Esophagus squamous epithelium (tissue), 5 donors: ENCODE measurements at places on chromosomes 11 and 22.

DNA sequence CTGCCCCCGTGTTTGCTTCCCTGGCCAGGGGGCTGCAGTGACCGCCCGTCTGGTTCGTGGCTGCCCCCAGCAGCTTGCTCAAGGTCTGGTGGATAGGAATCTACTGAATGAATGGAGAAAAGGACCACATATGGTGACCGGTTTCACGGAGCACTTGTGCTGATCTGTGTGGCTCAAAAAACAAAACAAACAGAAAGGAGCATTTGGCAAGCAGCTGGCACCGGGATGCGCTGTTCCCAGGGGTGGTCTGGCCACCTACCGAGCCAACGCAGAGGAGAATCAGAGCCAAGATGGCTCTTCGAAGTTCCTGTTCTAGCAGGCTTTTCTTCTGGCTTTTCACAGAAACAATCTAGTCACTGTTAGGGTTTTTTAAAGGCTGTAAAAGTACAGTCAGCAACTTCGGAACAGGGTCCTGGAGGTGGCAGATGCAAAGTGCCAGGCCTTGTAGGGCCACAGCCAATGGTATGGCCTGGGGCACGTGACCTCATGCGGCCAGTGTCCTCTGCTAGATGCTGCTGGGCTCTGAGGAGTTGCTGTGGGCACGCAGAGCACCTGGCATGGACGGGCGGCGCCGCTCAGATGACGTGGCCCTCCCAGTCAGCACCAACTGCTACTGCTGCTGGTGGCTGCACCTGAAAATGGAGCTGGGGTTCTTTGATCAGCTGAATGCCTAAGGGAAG, 27.3 kb upstream of the PACSIN2 start:
- no peak for DNase-seq

- no peak for DNase-seq
Observed at GRCh38 chr11:117816151-117816741, 8.3 kb downstream of the FXYD2 start.

DNA sequence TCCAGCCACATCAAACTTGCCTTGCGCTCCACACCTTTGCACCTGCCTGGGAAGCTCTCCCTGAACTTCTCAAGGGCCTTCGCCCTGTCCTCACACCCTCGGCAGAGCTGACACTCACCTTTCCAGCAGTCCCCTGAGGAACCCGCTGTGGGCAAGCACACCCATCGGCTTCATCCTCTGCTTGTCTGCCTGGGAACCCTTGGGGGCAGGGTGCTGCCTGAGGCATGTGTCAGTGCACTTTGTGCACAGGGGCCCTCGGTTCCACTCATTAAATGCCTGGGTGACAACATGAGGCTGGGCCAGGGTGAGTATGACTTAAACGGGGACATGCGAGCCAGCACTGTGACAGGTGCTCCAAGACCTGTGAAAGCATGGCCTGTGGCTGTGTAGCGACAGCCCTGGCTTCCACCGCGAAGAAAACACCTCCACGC, 2.6 kb upstream of the LRFN4 start:
- DNase-seq, result no peak

DNA sequence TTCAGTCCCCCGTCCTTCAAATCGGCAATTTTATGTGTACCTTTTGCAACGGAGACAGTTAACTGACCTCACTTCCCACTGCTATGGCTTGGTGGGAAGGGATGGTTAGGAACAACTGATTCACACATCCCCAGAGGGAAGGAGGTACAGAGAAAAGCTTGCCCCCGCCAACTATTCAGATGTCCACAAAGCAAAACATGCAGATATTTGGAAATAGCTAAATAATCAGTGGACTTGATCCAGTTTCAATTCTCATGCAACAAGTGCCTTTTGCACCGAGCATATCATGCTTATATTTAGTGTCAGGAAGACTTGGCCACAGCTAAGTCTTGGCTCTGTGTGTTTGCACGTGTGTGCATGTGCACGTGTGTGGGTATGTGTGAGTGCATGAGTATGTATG, 144.6 kb downstream of the SNX19 start:
- no peak for DNase-seq

GRCh38 chr11:64619811-64620380, 28.9 kb downstream of the SLC22A12 start:
- DNase-seq, result no peak

DNA sequence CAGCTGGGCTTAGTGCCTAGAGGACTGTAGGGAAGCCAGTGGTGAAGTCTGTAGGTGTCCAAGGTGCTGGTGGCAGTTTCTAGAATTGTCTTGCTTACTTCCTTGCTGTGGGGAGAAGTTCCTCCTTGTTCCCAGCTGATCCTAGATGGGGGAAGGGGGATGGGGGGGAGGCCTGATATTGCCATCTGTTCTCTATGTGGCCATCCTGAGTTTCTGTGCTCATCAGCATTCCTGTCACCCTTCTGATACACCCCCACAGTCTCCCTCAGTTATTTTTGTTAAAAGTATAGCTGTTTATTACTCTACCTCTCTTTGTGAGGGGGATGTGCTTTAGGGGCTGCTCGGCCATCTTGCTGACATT, 36.5 kb downstream of the MADD start:
- no peak for DNase-seq

GRCh38 chr11:118547132-118547531, 16.1 kb downstream of the TMEM25 start:
- DNase-seq, result no peak

DNA sequence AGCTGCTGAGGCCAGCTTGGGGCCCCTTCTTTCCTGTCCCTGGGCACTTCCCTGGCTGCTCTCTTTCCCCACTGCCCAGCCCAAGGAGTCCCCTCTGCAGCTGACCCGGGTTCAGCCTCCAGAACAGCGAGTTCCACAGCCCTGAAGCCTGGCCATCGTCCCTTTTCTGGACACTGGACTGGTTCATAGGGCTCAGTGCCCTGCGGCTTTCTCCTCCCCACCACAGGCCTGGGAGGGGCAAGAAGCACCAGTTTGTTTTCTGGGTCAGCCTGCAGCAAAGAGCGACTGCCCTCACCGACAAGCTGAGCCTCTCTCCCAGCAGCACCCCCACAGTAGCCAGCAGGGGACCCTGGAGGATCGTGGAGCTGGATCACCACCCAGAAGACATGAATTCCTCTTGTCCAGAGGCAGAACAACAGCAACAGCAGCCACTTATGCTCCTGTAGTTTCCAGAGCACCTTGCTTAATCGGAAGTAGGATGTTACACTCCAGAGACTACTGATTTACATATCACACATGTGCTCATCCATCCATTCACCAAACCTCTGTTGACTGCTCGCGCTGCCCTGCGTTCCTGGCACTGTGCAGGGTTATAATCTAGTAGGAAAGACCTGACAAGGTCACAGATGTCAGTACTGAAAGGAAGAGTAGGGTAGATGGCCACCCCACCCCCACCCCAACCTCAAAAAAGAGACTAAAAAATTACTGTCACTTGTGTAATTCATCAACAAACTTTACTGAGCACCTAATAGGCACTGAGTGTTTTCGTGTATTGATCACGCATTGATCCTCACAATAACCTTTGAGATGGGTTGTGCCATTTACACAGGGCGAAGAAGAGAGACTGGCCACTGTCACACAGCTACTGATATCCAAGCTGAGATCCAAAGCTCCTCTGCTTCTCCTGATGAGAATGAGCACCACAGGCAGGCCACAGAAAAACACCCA, 13.0 kb upstream of the CXCR5 start:
- DNase-seq, result no peak

- DNase-seq, result no peak
Observed at GRCh38 chr11:129323896-129324502, 51.6 kb upstream of the BARX2 start.

DNA sequence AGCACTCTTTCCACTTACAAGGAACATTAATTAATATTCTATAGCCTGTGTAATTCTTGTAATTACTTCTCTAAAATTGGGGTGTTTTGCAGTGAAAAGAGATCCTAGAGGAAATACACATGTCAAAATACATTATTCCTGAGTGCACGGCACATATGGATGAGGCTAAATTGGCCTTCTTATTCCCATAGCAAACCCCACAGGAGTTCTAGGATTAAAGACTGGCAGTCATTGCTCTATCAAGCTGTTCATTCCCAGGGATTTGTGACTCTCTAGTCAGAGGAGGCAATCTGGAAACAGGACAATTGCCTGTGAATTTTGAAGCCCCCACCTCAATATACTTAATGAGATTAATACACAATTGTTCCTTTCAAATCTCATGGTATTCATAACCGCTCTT, 145.9 kb upstream of the OPCML start:
- DNase-seq, result no peak

DNA sequence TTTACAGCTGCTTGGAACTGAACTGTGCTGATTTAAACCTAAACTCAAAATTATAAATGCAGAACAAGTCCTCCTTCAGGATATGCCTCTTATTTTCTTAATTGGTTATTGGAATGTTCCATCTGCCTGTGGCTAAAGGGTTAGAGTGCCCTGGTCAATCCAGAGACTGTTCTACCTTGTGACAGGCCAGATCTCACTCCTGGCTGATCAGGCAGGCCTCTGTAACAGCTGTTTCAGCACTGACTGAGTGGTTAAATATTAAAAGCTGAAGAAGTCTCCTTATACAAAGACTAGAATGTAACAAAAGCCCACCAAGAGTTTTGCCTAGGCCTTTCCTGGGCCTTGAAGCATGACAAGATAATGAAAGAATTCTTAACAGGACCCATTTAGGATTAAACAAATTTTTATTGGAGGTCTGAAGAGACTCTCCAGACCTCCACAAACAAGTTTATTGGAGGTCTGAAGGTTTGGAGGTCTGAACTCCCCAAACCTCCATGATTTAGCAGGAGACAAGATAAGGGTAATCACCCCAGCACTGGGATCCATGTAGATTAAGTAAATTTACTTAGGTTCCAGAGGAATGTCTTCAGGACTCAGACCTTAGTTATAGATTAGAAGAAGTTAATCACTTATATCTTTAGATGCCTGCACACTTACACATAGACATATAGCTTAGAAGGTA, 35.8 kb downstream of the TMPRSS5 start:
- no peak for DNase-seq

DNA sequence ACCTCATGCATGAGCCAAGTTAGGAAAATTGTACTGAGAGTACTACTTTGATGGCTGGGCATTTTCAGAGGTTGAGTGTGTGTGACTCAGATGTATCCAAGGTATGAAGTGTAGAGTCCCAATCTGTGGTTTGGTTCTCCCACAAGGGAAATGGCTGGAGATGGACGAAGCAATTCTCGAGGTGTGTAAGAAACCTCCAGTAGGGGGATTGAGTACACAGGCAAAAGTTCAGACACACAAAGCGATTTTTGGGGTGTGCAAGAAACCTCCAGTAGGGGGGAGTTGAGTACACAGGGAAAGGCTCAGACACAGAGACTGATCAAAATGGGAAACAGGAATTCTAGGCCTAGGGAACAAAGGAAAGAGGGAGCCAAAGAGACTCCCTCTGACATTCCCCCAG, 1536.3 kb downstream of the FAM181B start:
- no peak for DNase-seq

DNA sequence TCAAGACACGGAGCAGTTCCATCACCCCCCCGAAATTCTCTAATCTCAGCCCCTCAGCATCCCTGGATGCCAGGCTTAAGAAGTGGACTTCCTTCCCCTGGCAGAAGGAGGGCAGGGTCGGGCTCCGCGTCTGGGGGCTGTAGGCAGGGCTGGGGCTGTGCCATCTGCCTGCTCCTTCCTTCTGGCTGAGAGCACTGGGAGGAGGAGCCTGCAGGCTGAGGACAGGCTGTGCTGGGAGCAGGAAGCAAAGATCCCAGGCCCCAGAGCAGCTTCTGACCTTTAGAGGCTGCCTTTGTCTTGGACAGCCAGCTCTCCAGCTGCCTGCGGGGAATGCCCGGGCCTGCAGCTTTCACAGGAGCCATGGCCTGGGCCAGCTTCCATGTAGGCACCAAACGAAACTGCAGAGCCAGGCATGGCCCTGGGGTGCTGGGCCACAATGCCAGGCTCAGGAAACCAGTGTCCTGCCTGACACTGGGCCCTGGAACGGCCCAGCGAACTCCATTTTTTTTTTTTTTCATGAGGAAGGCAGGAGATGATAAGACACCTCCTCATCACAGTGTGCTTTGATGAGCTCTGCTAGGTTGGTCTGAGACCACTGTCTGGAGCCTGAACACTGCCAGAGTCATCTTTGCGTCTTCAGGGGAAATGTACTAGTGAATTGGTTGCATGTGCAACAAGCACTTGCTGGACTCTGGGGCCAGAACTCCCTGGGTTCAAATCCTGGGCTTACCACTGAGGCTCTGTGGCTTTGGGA, 67.9 kb downstream of the MCM5 start:
- no peak for DNase-seq

GRCh38 chr11:111155021-111155420, 90.5 kb upstream of the POU2AF2 start:
- no peak for DNase-seq
